ENCODE measurements at places on chromosomes 4 and X.
A peak's percentile ranks its signal among the peaks of the same experiment; 100 is the strongest.

DNA sequence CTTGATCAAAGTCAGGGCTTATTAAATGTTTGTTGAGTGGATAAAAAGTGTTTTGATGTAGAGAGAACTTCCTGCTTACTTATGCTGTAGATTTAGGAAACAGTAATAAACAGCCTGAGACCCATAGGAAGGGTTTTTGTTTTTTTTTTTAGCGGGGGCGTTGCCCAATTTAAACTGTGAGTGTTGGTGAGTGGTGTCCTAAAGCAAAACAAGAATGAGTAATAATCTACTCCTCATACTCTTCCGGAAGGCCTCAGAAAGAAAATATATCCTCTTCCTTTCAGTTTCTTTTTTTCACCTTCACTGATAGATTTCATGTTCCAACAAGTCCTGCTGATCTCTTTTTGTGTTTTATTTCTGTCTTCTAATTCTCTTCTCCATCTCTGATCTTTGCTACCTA is 104.4 kb upstream of the SCML1 start:
- DNase-seq: no peak

GRCh38 chr4:177699365-177700213 is 257.4 kb upstream of the AGA start:
- peak; percentile 76 for DNase-seq

DNA sequence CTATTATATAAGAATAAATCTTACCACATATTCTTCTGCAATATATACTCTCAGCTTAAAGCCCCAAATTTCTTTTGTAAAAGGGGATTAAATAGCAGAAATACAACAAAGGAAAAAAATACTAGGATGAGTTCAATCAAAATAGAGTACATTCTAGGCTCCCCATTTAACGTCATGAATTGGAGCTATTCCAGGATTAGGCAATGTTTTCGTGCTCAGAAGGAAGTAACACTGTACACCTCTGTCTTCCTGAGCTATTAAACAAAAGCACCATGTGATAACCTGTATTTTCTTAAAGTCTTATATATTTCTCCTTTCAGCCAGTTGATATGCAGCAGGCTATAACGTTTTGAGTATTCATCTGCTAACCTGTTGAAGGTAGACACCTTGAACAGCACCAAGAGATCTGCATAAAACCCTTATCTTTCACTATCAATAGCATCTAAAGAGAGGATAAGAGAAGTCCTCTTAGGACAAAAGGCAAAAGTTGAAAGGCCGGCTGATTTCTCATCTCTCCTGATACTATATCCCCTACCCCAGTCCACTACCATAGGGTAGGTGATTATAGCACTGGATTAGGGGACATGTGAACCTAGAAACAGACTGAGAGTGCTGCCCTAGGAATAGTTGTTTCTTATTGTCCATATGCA is 31.5 kb downstream of the TEC start:
- no peak for DNase-seq

DNA sequence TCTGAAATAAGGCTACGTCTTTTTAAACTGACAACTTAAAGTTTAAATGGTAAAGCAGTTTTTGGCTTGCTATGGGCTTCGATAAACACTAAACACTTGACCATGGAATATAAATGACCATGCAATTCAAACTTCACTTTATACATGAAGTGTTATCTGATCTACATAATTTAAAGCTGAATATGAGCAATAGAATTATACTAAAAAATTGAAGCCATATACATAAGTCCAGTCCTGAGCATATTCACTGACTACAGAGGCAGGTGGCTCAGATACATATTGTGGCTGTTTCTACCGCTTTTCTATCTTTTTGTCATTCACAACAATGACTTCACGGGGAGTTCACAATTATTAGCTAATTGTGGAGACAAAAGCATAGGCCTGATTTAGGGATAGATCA is 149.6 kb upstream of the DDIT4L start:
- DNase-seq: no peak

DNA sequence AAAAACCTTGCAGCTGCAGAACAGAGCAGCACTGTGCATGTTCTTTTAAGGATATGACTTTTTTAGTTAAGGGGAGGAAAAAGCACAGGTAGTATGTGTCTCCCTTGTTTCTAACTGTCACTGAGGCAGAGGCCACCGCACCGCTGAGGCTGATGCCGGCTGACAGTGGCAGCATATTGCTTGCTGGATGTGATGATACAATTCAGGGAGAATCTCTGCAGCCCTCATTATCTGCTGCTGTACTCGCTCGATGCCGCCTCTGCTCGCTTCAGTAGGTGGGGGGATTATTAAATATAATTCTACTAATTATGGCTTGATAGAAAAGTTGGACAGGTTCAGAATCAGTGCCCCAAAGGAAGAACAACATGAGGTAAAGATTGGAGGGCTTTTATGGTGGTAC is 378.8 kb upstream of the NOCT start:
- no peak for DNase-seq

- DNase-seq: no peak
Measured at GRCh38 chrX:101564651-101565050, 14.3 kb downstream of the ARMCX1 start.

DNA sequence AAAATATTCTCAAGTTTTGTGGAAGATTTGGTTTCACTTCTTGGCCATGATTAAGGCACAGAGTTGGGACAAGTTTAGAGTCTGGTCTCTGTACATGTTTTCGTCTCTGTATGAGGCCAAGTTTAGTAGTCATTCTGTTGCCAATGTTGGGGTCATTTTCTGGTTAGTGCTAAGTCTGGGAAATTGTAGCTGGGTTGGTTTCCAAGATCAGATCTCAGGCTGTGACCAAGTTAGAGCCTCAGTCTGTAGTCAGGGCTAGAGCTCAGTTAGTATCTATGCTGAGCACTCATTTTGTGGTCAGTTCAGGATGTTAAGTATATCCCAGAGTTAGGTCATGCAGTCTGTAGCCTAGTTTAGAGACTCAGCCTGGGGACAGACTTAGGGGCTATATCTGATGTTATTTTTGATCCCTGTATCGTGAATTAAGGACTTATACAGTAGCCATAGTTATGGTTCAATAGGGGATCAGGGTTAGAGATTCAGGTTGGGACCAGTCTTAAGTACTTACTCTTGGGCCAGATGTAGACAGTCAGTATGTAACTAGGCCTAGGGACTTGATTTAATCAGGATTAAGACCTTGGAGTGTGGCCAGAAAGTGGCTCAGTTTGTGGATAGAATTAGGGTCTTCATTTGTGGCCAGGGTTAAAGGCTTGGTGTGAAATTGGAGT is 6.6 kb upstream of the ENOX2 start:
- DNase-seq: peak; percentile 25

DNA sequence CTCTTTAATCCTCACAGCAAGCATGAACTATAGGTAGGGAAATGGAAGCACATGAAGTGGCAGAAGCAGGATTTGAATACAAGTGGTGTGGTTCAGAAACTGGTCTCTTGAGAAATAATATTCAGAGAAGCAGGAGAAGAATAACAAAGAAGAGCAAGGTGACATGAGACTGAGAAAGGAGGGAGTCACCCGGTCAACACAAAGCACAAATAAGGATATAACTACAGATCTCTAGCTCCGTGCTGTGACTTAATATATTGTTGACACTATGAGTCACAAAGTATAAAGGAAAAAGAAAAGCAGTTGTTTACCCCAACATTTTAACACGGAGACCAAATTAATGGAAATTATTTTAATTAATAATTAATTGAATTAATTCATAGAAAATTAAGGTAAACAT is 204.5 kb downstream of the CPE start:
- DNase-seq: no peak

- no peak for DNase-seq
Measured at GRCh38 chr4:167028976-167029375, 205.3 kb downstream of the SPOCK3 start.
